ENCODE measurements at places on chromosomes 12 and 14. TPM values are rescaled to one million over a fixed set of nuclear protein-coding genes. Genes with fewer than 3 reads are reported as not detected.

KRT6B gene
- not detected for total RNA-seq

TAS2R7 gene
- not detected for total RNA-seq

CYP27B1 gene
- total RNA-seq: 3.2 TPM

PLEKHG7 gene
- not detected for total RNA-seq

C12orf50 gene
- not detected for total RNA-seq

MANSC1 gene
- 14.3 TPM for total RNA-seq

- DNase-seq: peak; percentile 15
- H3K27me3 ChIP-seq: no peaks in the 10 kb centered on the region
- peaks cover 4% of the 10 kb centered on the region for H3K4me1 ChIP-seq
- H3K27ac ChIP-seq: no peak overlapping the region
- H3K4me3 ChIP-seq: no peak overlapping the region
These were observed 71.2 kb downstream of the LGMN start for GRCh38 chr14:92677087-92677668.

GRCh38 chr12:106831699-106832098, 57.2 kb downstream of the RIC8B start:
- H3K4me1 ChIP-seq: no peaks in the 10 kb centered on the region
- peaks cover 15% of the 10 kb centered on the region for H3K36me3 ChIP-seq
- no peak overlapping the region for H3K4me3 ChIP-seq
- H3K27me3 ChIP-seq: no peaks in the 10 kb centered on the region

- no peaks in the 10 kb centered on the region for H3K36me3 ChIP-seq
- no peaks in the 10 kb centered on the region for H3K27me3 ChIP-seq
- no peak for DNase-seq
- H3K4me3 ChIP-seq: no peak overlapping the region
These were observed 2.6 kb downstream of the MAP3K12 start for GRCh38 chr12:53496752-53497032.

DNA sequence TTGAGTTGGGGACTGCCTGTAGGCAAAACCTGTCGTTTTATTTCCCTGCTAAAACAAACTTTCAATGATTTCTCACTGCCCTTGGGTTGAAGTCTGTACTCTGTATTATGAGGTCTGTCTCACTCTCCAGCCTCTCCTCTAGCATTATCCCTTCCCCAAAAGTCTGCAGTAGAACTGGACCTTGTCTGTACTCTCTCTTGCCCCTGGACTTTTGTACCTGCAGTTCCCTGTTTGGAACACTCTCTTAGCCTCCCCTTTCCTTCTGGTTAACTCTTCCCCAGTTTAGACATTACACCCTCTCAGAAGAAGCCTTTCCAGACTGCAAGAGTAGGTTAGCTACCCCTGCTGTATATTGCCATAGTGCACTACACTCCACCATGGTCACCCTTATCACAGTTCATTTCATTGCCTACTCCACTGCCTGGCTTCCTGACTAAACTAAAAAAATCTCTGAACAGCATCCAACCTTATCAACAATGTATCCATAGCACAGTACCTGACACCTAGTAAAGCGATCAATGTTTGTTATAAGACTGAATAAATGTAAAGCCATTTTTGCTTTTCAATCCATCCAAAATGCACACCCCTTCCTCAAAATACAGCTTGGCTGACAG, 3.6 kb upstream of the AJUBA start:
- DNase-seq: no peak
- peak overlapping the region; percentile 18 for H3K27ac ChIP-seq
- no peak overlapping the region for H3K4me3 ChIP-seq
- peaks cover 1% of the 10 kb centered on the region for H3K36me3 ChIP-seq

DNA sequence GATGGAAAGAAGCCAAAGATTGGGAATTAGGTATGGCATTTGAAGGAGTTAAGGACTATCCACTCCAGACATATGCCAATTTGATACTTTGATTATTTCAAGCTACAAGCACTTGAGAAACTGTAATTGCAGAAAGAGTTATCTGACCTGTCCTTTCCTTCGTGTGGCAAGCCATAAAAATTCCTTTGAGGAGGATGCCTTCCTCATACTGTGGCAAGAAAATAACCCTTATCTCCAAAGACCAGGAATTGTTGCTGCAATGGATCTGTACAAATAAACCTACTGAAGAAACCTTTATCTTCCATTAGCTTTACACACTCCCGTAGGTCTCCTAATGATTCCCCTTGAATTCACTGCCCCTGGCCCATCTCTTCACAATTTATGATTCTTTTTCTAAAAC, 165.1 kb upstream of the AMIGO2 start:
- H3K4me3 ChIP-seq: no peak overlapping the region
- DNase-seq: no peak
- peaks cover 23% of the 10 kb centered on the region for H3K4me1 ChIP-seq
- no peaks in the 10 kb centered on the region for H3K27me3 ChIP-seq
- no peak overlapping the region for H3K27ac ChIP-seq
- no peaks in the 10 kb centered on the region for H3K36me3 ChIP-seq

- no peak for DNase-seq
- H3K36me3 ChIP-seq: peaks cover 2% of the 10 kb centered on the region
- H3K27me3 ChIP-seq: no peaks in the 10 kb centered on the region
- no peak overlapping the region for H3K27ac ChIP-seq
These were observed 35.6 kb upstream of the GPR68 start for GRCh38 chr14:91280129-91280528.

- no peak for DNase-seq
- peaks cover 10% of the 10 kb centered on the region for H3K4me1 ChIP-seq
- peaks cover 52% of the 10 kb centered on the region for H3K27me3 ChIP-seq
- H3K27ac ChIP-seq: no peak overlapping the region
- H3K4me3 ChIP-seq: no peak overlapping the region
These were observed 2.9 kb downstream of the PRIMA1 start for GRCh38 chr14:93785423-93785822.

- peaks cover under 1% of the 10 kb centered on the region for H3K4me1 ChIP-seq
- no peak overlapping the region for H3K4me3 ChIP-seq
- no peak for DNase-seq
These were observed 40.1 kb upstream of the TMED10 start for GRCh38 chr14:75216427-75217006.

DNA sequence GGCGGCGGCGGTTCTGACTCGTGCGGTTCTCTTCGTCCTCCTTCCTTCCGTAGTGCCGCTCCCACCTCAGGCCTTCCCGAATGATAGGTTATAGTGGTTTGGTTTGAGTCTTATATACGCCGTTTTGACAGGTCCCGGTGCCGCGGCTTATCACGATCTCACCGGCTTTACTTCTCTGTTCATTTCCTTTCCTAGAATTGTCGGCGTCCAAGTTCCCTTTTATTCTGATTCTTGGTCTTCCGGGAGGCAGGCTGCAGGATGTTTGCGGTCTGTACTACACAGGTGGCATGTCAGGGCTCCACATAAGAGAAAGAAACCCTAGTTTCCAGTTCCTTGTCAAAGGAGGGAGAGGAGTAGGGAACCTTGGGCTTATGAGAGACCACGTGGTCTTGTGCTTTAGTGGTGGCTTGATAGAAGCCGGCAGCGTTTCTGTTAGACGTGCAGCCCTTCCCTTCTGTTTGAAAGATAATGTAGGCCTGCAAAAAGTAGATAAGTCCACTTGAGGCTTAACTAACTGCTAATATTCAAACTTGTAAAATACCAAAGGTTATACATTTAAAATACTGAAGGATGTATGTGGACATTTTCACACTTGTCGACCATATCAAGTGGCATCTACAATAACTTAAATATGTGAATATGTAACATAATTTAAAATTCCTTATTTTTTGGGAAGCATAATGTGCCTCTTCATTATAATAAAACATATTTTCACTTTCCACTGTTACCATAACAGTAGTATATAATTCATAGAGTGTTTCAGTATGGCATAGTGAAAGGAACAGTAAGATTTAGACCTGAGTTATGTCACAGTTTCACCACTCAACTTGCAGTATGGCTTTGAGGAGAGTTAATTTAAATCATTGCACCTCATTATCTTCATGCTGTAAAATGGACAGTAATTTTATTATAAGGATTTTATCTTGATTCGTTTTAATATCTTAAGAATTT, 804 bp downstream of the USP15 start:
- no peaks in the 10 kb centered on the region for H3K27me3 ChIP-seq
- peaks cover 1% of the 10 kb centered on the region for H3K36me3 ChIP-seq
- H3K4me3 ChIP-seq: peak overlapping the region; percentile 96
- no peak for DNase-seq

DNA sequence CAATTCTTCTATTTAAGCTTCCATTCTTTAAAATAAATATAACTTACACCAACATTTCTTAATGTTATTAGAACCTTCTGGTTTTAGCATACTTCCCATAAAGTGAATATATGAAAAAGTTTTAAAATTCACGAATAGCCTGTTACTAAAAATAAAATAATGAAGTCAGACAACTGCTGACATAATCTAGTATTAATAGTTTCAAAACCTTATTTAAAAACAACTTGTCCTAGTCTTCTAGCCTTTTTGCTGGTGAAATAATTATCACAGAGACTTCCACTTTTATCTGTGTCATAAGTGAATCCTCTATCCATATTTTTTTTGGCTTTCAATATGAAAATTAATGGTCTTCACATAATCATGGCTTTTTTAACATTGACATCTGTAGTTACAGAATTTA, 93.8 kb upstream of the MON2 start:
- H3K4me1 ChIP-seq: peaks cover 25% of the 10 kb centered on the region
- H3K27me3 ChIP-seq: no peaks in the 10 kb centered on the region
- H3K27ac ChIP-seq: peak overlapping the region; percentile 89
- peaks cover 9% of the 10 kb centered on the region for H3K36me3 ChIP-seq

GRCh38 chr14:101046071-101046470, 142.5 kb upstream of the RTL1 start:
- no peaks in the 10 kb centered on the region for H3K27me3 ChIP-seq
- no peak overlapping the region for H3K4me3 ChIP-seq
- no peak for DNase-seq
- no peak overlapping the region for H3K27ac ChIP-seq
- H3K36me3 ChIP-seq: no peaks in the 10 kb centered on the region
- no peaks in the 10 kb centered on the region for H3K4me1 ChIP-seq

DNA sequence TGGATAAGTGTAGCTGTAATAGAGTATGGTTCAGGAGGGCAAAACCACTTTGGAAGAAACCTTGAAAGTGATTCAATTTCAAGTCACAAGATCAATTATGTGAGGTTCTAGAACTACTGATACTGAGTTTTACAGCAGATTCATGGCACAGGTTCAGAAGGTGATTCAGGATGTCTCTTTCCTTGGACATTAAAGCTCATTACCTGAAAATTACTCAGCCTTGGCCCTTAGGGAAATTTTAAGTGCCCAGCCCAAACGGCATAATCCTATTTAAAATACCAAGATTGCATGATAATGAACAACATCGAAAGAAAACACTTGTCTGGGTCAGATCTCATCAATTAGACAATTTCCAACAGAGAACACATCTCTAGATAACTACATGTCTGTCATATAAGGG, 70.2 kb upstream of the SLC38A2 start:
- H3K27me3 ChIP-seq: no peaks in the 10 kb centered on the region
- peak overlapping the region; percentile 55 for H3K27ac ChIP-seq
- H3K36me3 ChIP-seq: no peaks in the 10 kb centered on the region
- H3K4me3 ChIP-seq: no peak overlapping the region

Data from chondrocyte (in vitro differentiated cells).